ENCODE measurements at places on chromosomes 5 and 9. TPM values are rescaled to one million over a fixed set of nuclear protein-coding genes. Genes with fewer than 3 reads are reported as not detected.
A peak's percentile ranks its signal among the peaks of the same experiment; 100 is the strongest.

DNA sequence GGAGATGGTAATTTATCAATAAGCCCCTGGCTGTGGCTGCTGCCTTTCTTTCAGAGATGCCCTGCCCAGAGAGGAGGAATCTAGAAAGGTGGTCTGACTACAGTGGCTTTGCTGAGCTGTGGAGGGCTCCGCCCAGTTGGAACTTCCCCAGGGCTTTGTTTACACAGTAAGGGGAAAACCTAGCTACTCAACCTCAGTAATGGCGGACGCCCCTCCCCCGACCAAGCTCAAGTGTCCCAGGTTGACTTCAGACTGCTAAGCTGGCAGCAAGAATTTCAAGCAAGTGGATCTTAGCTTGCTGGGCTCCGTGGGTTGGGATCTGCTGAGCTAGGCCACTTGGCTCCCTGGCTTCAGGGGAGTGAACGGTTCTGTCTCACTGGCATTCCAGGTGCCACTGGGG is 865.4 kb upstream of the ACO1 start:
- H3K27ac ChIP-seq = no peak overlapping the region
- H3K27me3 ChIP-seq = no peaks in the 10 kb centered on the region
- H3K4me1 ChIP-seq = no peaks in the 10 kb centered on the region
- no peak overlapping the region for H3K4me3 ChIP-seq

GRCh38 chr5:35533156-35533555 is 84.5 kb upstream of the SPEF2 start:
- H3K36me3 ChIP-seq = no peaks in the 10 kb centered on the region
- H3K4me3 ChIP-seq = no peak overlapping the region
- H3K27me3 ChIP-seq = no peaks in the 10 kb centered on the region
- no peak overlapping the region for H3K27ac ChIP-seq

DNA sequence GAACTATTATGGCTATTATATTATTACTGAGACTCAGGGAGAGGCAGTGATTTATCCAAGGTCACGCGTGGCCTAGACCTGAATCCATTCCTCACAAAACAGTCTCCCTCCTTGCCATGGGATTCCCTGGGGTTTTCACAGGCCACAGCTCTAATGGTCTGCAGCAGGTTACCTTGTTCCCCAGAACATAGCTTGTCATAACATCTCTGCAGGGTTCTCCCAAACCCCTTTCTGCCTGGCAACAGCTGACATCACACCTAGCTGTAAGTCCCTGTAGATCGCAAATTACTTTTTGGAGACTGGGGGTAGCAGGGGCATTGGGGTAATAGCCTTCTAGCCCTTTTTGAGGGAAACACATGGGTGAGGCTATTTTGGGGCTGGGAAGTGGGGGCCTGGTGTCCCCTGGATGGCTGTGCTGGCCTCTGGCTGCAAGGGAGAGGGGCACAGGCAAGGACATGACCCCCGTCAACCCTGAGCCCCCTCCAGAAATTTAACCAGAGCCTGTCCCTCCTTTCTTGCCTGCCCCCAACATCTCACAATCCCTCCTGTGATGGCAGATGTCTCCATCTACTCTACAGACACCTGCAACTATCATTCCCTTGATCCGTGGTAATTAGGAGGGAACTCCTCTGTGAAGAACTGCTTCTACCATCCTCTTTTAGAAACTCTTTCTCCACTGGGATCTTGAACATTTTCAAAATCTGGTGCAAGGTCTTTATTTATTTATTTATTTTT is 1.3 kb downstream of the CD74 start:
- H3K27ac ChIP-seq = peak overlapping the region; percentile 96
- peaks cover 11% of the 10 kb centered on the region for H3K36me3 ChIP-seq
- peaks cover 46% of the 10 kb centered on the region for H3K4me1 ChIP-seq
- peak; percentile 59 for DNase-seq
- peak overlapping the region; percentile 96 for H3K4me3 ChIP-seq

- no peaks in the 10 kb centered on the region for H3K36me3 ChIP-seq
- no peaks in the 10 kb centered on the region for H3K4me1 ChIP-seq
- DNase-seq = no peak
- H3K27me3 ChIP-seq = no peaks in the 10 kb centered on the region
These were observed 122.1 kb upstream of the DAPK1 start for GRCh38 chr9:87375397-87376073.

BHMT2 gene
- not detected for total RNA-seq

DNA sequence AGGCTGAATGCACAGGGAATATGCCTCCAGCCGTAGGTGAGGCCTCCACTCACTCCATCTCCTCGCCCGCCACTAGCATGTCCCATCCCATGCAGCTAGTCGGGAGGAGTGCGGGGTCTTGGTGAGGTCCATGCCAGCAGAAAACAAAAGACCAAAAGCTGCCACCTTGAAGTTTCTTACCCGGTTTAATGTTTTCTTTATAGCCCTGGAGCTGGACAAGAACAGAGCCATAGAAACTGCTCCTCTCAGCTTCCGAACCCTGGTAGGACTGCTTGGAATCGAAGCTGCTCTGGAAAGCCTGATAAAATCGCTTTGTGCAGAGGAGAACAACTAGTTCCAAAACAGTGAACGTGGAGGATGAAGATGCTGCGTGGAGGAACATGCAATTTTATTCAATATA is 57.1 kb downstream of the IPPK start:
- no peaks in the 10 kb centered on the region for H3K27me3 ChIP-seq
- no peak for DNase-seq
- H3K36me3 ChIP-seq = peaks cover 13% of the 10 kb centered on the region
- no peak overlapping the region for H3K4me3 ChIP-seq
- H3K4me1 ChIP-seq = no peaks in the 10 kb centered on the region

DNA sequence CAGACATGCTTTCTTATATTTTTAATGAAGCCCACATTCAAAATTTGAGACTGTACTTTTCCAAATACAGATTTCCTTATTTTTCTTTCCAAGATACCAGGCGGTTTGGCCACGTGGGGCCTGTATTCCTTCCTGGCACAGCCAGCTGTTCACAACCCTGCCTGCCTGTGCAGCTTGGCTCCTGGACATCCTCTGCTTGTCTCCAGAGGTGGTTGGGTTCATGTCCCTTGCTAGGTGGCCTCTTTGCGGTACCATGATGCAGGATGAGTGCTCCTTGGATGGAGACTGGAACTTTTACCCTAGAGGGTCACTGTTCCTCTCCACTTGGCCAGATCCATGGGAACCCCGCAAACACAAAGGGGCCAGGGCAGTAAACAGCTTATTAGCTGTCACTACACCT is 297.5 kb upstream of the MSX2 start:
- no peaks in the 10 kb centered on the region for H3K36me3 ChIP-seq
- no peak overlapping the region for H3K4me3 ChIP-seq
- no peaks in the 10 kb centered on the region for H3K27me3 ChIP-seq
- no peak overlapping the region for H3K27ac ChIP-seq
- DNase-seq = no peak

DPP7 gene
- total RNA-seq = 308 TPM

Measured in CD8-positive, alpha-beta memory T cell (primary cell).